ELF-1 (cell line): ENCODE measurements at places on chromosomes 2 and 18.

DNA sequence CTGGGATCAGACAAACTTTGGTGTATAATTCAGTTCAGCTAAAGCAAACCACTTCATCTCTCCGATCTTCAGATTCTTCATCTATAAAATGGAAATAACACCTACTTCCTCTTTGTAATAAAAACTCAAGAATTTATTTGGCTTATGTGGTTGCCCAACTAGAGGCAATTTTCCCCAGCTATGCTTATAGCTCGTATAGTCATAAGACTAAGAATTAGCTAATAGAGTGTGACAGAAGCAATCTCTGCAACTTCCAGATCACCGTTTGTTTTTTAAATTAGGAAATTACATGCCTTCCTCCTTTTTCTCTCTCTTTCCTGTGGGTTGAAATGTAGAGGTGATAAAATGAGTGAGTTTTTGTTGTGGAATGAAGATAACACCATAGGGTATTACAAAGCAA lies 35.3 kb upstream of the KCNF1 start:
- DNase-seq: no peak

GRCh38 chr2:127102521-127103242 lies 4.3 kb downstream of the BIN1 start:
- no peak for DNase-seq

- no peak for DNase-seq
These were observed 77.8 kb upstream of the PMAIP1 start for GRCh38 chr18:59821983-59822382.

DNA sequence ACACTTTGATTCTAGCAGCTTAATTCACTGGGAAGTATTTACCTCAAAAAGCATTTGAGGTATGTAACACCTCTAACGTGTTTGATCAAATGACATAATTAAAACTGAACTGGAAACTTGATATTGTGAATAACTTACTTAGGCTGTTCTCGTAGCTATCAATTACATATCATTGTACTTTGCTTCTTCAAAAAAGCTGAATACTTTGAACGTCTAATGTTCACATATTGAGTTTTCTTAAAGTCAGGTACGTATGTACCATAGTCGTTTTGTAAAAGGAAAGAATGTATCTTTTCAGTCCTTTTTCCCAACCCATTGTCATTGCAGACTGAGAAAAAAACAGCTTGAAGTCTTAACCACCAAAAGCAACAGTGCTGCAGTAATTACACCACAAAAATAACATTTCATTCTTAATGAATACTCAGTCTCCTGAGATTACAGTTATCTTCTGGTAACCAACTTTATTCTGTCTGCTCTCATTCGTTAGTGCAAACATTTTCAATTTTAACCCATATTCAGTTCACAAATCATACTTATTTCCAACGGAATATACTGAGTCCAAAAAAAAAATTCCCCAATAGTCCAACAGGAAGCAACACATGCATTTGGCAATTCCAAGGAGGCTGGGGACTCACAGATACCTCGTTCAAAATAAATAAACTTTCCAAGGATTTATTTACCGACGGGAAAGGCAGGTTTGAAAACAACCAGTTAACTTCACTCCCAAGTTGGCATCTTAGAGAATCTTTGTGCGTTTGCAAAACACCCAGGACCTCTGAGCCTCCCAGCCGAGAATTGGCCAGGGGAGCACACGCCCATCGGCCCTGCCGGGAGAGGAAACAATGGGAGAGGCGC lies 1.1 kb downstream of the CHN1 start:
- DNase-seq: peak; percentile 59

GRCh38 chr18:55419132-55419946 lies 168.7 kb downstream of the TCF4 start:
- DNase-seq: no peak

- DNase-seq: peak; percentile 27
These were observed 54.9 kb downstream of the DSC3 start for GRCh38 chr18:30987467-30988241.

DNA sequence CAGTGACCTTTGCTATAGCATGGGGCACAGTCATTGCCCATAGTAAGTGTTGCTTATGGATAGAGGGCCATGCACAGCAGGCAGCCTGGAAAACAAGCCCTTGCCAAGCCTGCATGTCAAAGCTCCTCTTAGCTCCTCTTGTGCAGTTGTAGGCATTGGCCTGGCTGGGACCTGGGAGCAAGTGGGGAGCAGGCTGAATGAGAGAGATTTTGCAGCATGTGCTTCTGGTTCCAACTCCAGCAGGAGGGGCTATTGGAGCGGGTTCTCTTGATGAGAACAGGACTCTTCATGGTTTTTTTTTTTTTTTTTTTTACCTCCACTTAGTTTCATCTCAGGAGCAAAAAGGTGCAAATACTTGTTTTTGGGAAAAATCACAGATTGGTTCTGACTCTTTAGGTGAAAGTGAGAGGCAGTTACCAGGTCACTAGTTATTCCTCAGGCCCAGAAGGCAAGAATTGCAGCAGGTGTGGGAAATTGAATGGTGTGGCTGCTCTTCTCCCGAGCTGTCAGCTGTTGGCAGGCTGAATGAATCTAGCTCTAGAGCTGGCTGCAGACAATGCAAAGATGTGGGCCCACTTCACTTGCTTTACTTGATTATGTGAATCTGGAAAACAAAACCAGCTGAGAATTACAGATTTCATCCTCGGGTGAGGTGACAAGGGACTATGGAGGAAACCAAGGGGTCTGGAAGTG lies 95.9 kb downstream of the MAP4K4 start:
- peak; percentile 66 for DNase-seq

- no peak for DNase-seq
These were observed 77.7 kb upstream of the WDR75 start for GRCh38 chr2:189363559-189363958.

DNA sequence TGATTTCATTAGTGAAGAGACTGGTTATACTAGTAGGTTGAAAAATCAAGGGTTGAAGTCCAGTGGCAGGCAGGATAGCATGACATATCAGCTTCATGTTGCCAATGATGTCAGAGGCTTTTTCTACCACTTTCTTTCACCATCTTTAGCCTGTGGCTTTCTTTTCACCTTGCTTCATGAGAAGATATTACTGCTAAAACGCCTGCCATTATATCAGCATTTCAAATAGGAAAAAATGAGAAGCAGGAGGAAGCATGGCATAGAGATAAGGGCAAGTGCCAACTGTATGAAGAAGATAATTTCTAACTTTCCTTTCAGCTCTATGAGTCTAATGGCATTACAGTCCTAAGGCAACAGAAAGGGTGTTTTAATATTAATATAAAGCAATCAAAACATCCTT lies 270.2 kb upstream of the SYT4 start:
- DNase-seq: no peak

GRCh38 chr2:38207168-38207567 lies 131.2 kb upstream of the CYP1B1 start:
- DNase-seq: no peak

DNA sequence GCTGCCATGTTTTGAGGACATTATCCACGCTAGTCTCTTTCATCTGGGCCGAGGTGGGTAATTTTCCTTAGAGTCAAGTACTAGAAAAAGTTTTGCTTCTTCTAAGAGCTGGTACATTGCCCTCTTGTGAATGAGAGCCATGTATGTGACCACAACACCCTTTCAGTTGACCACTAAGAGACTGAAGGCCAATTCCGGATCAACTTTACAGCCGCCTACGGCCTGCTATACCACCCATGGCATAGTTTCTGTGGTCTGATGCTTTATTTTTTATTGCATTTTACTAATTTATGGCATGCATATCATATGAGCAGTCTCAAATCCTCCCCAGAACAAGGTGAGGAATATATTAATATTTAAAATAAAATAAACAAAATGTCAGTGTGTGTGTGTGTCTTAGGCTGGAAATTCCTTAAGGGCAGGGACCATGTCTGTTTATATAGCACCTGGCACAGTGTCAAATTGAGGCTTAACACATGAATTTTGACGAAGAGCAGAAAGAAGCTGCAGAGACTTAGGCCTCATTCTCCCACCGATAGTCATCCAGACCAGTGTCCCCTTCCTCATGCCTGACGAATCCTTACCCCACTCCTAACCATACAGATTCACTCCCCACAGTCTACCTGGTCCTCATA lies 35.4 kb downstream of the PSD4 start:
- no peak for DNase-seq

- no peak for DNase-seq
These were observed 51.7 kb upstream of the OTX1 start for GRCh38 chr2:62998949-62999348.

DNA sequence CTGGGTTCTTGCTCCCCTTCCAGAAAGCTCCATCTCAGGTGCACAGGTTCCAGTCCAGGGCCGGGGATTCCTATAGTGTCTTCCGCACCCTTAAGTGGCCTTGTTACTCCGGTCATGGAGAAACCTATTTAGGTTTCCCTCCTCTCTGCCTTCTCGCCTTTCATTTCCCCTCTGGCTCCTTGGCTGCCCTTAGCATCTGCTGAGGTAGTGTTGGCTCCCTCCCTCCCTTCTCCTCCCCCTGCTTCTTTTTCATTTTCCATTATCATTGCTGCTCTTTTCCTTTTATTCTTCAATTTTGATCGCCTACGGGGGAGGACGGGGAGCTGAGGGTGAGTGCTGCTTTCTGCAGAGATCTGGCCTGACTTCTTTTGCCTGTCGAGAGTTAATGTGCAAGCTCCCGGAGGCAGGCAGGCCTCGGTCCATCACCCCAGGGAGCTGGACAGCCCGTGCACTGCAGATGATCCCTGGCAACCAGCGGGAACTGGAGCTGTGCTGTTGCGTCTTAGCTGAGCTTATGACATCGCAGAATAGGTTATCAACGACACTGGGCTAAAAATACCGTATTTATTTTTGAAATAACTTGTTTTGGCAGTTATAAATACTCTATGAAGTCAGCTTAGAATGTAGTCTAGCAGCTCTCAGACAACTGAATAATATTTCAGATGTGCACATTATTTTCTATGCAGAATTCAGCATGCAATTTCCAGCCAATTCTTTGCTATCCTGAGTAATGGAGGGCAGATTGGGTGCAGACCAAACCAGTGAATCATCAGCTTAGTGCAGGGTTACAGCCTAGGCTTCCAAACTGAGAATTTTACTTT lies 141.9 kb downstream of the SLC4A3 start:
- DNase-seq: no peak

GRCh38 chr2:207683879-207684627 lies 27.4 kb upstream of the CCNYL1 start:
- DNase-seq: no peak

GRCh38 chr2:153667475-153667874 lies 188.9 kb upstream of the RPRM start:
- DNase-seq: no peak

DNA sequence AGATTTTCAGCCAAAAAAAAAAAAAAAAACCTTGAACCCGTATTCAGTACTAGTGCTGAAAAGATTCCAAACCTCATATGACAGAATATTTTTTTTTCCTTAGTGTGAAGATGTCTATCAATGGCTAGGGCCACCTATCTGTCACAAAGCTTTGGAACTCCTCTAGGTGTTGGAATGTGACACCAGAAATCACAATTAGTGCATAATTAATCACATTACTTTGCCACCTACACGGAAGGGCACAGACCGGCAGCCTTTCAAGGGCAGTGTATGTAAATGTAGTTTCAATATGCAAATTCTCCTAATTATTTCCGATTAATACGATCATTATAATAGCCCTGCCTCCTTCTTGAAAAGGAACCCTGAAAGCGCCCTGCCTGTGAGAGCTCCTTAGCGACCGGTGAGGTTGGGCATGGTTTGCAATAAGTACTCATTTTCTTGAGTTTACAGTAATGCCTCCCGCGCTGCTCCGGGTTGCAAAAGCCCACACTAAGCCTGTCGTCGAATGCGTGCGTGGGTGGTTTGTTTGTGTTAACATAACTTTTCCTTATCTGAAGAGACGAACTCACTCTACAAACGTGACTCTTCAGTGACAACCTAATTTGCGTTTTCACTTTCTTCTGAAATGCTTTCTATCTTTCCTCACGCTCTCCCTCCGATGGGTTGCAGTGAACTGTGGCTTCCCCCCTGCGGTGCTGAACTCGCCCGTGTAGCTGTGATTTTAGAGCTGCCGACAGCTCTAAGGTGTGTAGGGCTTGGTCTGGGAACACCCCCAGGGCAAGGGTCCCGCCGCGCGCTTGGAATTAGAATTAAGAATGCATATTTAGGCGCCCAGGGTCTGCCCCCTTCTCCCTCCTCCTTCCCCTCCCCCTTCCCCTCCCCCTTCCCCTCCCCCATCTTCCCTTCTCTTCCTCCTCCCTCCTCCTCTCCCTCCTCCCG lies 765 bp upstream of the ID2 start:
- DNase-seq: peak; percentile 95

DNA sequence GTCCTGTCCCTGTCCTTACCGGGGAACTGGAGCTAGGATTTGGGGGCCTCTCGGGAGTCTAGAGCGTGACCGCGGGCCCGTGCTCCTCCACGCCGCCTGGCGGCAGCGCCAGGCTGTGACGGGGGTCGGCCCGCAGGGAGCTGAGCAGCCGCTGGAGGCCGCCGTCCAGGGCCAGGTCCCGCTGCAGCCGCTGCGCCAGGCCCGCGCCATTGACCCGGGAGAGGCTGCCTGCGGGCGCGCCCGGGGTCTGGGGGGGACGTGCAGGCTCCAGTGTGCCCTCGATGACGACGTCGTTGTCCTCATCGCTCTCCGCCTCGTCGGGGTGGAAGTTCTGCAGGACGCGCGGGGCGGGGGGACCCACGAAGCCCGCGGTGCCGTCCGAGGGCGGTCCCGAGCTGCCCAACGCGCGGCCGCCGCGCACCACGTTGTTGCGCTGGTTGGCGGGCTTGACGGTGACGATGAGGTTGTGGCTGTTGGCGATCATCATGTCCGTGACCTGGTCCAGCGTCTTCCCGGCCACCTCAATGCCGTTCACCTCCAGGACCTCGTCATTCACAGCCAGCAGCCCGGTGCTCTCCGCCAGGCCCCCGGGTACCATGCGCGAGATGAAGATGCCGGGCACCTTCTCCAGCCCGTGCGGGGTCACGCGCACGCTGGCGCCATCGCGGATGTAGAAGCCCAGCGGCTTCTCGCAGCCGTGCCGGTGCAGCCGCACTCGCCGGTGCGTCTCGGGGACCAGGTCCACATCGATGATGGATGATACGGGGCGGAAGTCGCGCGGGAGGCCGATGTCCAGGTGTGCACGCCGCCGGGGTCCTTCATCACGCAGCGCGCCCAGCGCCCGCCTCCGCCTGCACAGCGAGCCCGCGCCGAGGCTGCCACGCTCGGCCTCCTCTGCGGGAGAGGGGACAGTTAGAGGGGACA lies 50.9 kb downstream of the ADNP2 start:
- DNase-seq: peak; percentile 27

DNA sequence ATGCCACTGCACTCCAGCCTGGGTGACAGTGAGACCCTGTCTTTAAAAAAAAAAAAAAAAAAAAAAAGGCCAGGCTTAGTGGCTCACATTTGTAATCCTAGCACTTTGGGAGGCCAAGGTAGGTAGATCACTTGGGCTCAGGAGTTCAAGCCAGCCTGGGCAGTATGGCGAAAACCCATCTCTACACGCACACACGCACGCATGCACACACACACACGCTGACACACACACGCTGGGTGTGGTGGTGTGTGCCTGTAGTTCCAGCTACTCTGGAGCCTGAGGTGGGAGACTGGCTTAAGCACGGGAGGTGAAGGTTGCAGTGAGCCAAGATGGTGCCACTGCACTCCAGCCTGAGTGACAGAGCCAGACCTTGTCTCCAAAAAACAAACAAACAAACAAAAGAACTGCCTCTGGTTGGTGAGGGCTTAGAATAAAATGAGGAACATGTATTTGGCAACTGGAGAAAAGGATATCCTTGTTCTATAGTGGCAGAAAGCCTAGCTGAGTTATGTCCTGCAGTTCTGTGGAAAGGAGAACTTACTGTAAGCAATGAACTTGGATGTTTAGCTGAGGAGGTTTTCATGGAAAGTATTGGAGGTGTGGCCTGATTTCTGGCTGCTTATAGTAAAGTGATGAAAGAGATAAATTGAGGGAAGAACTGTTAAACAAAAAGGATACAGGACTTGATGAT lies 34.0 kb downstream of the HAT1 start:
- DNase-seq: no peak
